ENCODE measurements at places on chromosomes 12 and 14. TPM values are rescaled to one million over a fixed set of nuclear protein-coding genes. Genes with fewer than 3 reads are reported as not detected.

Gene ZBTB39
- total RNA-seq: 5.5 TPM

Gene ACOT2
- 6.3 TPM for total RNA-seq

Gene TPPP2
- total RNA-seq: not detected

Gene KERA
- total RNA-seq: not detected

Gene RGS6
- not detected for total RNA-seq

Gene ALKBH2
- total RNA-seq: 37.8 TPM

Gene CPNE8
- total RNA-seq: 1.7 TPM

Gene PRB2
- not detected for total RNA-seq

Gene PAPLN
- total RNA-seq: 0.47 TPM

Gene NRXN3
- not detected for total RNA-seq

Gene NANOG
- not detected for total RNA-seq

Gene SLC25A21
- total RNA-seq: not detected

DNA sequence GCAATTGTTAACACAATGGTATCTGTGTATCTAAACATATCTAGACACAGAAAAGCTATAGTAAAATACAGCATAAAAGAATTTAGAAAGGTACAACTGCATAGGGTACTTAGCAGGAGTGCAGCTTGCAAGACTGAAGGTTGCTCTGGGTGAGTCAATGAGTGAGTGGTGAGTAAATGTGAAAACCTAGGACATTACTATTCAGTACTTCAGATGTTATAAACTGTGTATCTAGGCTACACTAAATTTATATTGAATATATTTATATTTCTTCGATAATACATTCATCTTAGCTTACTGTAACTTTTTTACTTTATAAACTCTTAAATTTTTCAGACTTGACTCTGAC is 409.0 kb upstream of the DCN start:
- DNase-seq: no peak

DNA sequence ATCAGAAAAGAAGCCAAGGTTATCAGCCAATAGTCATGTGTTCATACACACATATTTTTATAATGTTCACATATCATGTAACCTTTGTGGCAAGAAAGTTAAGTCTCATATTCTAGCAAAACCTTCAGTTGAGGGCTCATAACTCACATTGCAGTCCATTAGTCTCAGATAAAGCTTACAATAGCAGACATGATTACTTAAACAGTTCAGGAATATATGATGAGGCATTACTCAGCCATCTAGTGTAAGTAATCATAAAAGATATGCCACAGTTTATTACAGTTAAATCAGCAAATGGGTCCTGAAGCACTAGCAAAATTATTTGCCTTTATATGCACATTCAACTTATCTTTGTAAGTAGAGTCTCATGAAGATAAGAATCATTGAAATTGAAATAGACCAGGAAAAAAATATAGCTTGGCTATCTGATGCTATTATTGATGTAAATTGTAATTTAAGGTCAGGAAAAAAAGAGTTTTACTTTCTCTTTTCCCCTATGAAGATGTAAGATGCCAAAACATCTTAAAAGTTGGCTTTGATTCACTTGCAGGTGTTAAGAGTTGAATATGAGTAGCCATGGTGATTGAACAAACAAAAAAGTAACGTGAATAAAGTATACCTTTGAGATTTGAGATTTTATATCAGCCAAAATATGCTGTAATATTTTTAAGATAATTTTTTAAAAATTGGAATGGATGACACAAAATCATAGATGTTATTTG is 537.0 kb downstream of the SLC6A15 start:
- no peak for DNase-seq

GRCh38 chr14:102095871-102096568 is 9.2 kb upstream of the HSP90AA1 start:
- peak; percentile 17 for DNase-seq

GRCh38 chr14:79665556-79665955 is 545.7 kb downstream of the DIO2 start:
- no peak for DNase-seq

DNA sequence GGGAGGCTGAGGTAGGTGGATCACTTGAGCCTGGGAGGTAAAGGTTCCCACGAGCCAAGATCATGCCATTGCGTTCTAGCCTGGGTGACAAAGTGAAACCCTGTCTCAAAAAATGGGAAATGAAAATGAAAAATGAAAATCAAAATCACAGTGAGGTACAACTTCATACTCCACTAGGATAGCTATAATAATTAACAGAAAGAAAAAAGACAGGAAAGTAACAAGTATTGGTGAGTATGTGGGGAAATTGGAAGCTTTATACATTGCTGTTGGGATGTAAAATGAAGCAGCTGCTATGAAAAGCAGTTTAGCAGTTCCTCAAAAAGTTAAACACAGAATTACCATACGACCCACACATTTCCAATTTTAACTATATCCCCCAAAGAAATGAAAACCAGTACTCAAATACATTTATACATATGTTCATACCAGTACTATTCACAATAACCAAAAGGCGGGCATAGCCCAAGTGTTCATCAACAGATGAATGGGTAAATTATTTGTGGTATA is 22.2 kb downstream of the SGPP1 start:
- DNase-seq: no peak

DNA sequence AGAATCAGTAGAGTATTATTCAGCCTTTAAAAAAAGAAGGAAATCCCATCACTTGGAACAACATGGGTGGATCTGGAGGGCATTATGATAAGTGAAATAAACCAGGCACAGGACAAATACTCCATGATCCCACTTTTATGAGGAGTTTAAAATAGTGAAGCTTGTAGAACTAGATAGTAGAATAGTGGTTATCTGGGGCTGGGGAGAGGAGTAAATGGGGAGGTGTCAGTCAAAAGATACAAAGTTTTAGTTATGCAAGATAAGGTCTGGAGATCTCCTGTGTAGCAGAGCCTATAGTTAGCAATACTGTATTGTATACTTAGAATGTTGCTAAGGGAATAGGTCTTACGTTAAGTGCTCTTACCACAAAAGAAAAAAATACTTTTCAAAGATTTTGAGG is 64.9 kb downstream of the RIC8B start:
- no peak for DNase-seq

- no peak for DNase-seq
Observed at GRCh38 chr14:94738097-94738496, 31.8 kb downstream of the GSC start.

GRCh38 chr12:51636581-51636980 is 45.5 kb downstream of the SCN8A start:
- no peak for DNase-seq

- DNase-seq: no peak
Observed at GRCh38 chr14:78302841-78303240, 132.7 kb downstream of the NRXN3 start.

GRCh38 chr12:68224613-68225285 is 861 bp downstream of the IL26 start:
- no peak for DNase-seq

DNA sequence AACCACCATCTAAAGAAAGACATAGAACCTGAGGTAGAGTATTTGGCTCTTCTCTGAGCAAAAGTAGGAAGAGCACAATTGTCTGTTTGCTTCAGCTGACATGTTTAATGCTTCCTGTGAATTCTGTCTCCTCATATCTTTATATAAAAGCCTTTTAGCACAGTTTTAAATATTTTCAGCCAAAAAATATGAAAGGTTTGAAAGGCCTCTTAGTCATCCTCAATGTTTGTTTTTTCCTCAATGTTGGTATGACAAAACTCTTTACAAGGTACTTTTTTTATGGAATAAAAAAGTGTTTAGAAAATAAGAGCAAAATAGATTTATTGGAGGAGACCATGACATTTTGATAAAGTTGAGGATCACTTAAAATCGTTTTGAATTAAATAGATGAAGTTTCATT is 360.9 kb downstream of the NAV3 start:
- DNase-seq: no peak

- DNase-seq: no peak
Observed at GRCh38 chr12:110165540-110166159, 41.5 kb downstream of the IFT81 start.

- DNase-seq: no peak
Observed at GRCh38 chr14:69701291-69701690, 65.7 kb upstream of the SRSF5 start.

DNA sequence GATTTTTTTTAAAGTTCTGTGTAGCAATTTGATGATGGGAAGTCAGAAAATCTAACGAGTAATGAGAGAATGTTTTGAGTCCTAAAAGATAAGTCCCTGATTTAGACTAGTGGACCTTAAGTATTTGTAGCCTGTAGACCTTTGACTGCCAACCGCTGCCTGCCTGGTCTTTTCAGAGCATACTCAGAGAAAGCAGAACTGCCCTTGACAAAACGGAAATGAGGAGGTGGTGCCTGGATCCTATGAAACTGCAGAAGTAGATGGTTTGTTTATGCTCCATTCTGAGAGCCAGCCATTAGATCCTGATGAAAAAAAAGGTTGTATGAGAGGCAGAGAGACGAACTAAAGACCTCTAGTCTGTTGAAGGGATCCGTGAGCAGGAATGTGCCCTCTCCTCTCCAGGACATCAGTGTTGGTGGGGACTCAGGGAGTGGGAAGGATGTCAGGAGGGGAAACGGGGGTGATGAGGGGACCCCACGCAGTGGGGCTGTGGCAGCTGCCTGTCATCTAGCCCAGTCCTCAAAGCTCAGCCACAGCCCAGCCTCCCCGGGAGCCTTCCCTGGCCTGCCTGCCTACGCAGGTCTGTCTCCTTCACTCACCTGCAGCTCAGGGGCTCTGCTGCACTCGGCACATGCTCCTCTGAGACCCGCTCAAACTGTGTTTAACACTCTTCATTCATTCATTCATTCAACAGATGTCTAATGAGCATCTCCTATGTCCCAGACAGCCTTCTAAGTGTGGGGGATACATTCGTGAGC is 447.5 kb downstream of the AACS start:
- no peak for DNase-seq

- DNase-seq: peak; percentile 32
Observed at GRCh38 chr12:38771871-38772270, 133.5 kb downstream of the CPNE8 start.

DNA sequence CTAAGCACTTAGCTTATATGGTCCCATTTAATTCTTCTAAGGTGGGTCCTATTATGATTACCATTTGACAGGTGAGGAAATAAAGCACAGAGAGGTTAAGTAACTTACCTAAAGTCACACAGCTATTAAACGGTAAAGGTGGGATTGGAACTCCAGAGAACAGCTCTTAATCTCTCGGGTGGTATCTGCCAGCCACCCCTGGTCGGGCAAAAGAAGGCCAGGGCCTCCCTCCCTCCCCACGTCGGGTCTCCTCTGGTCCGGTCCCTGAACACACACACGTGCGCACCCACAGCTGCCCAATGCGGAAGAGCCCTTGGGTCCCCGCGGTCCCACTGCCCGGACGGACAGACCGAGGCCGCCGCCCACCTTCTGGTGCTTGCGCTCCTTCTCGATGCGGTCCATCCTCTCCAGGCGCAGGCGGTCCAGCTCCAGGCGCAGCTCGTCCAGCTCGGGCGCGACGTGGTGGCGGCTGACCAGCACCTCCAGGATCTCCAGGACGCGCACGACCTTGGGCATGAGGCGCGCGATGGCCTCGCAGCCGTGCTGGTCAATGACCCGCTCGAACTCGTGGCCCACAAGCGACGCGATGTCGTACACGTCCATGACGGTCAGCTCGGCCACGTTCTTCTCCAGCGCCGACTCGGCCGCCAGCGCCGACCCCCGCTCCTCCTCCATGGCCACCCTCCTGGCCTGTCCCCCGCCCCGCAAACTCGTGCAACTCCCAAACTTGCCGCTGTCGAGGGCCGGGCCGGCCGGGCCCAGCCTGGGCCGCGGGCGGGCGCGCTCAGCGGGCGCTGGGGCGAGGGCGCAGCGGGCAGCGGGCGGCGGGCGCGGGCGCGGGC is 490 bp downstream of the RILPL1 start:
- DNase-seq: no peak

DNA sequence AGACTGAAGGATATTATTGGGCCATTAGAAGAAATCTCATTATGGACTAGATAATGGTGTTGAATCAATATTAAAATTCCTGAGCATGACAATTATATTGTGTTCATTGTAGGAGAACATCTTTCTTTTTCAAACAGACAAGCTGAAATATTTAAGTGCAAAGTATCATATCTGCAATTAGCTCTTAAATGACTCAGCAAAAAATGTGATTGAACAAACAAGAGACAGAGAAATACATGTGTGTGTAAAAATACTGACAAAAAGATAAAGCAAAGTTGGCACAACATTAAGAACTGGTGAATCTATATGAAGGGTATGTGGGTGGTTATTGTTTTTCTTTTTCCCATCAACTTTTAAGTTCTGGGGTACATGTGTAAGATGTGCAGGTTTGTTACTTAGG is 9.5 kb downstream of the CEP290 start:
- DNase-seq: no peak

- no peak for DNase-seq
Observed at GRCh38 chr14:61328626-61329262, 7.4 kb downstream of the PRKCH start.

DNA sequence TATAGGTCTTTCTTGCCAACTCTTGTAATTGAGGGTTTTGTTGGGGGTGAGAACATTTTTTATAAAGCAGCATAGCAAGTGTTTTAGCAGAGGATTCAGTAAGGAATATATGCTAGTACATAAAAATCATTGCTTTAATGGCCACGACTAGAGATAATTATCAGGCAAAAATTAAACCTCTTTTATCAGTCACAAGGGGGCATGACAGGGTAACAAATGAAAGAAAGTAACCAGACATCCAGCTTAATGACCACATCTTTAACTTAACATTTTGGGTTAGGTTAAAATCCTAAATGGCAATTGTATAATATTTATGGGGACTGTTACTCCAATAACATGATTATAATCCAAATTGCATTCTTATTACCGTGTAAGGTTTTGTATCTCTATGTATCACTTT is 119.6 kb downstream of the LRRIQ1 start:
- no peak for DNase-seq

DNA sequence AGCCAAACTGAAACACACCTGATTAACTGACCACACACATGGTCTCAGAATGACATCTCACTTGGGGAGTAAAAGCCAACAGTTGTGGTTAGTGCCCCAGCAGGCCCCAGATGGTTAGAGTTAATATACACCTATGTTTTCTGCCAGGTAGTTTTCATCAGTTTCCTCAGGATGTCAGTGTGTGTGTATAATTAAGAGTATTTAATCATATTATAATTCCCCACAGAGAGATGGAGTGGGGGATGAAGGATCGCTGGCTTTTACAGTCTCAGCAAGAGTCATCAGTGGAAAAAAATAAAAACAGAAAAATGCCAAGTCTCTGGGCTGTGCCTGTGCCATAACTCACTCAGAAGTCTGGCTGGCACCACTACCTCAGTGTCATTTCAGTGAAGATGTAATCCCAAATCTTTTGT is 412.5 kb downstream of the ZFP36L1 start:
- DNase-seq: peak; percentile 22

GRCh38 chr12:24749171-24749570 is 199.7 kb downstream of the BCAT1 start:
- DNase-seq: no peak

GRCh38 chr14:65003394-65003793 is 16.7 kb downstream of the FNTB start:
- no peak for DNase-seq

DNA sequence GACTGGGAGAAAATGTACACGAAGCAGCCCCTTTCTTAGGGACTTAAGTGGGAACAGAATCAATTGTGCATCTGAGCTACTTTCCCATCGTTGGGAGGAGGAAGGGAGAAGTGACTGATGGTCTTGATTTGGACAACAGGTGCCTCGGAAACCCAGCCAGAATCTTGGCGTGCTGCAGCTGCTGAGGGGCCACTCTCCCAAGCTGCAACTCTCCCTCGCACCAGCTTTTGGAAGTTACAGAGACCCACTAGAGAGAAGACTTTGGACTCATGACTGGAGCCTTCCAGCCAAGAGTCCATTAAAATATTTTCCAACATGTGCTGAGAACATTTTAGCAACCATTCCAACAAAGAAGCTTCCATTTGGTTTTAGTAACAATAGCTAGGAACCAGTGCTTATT is 52.3 kb downstream of the GNS start:
- DNase-seq: no peak

Measured in activated CD8-positive, alpha-beta T cell treated with anti-CD3 and anti-CD28 coated beads for 36 hours (primary cell).